ENCODE measurements at places on chromosomes 3 and 15.

DNA sequence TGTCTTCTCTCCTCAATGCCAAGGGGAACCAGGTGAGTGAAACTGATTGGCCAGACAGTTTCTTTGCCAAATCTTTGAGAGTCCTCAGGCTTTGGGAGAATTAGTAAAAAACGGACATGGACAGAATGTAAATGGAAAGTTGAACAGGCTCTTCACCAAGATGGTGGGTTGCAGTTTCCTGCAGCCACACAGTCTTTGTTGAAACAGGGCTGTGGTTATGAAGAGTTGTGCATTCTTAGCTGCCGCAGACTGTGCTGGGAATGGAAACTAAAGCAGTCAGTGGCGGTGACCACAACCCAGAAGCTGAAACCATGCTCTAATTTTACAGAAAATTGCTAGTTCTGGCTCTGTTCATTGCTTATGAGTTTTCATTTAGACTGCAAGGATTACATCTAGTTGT, 42.1 kb upstream of the TASOR start:
- DNase-seq = no peak

GRCh38 chr3:98705694-98706093, 57.4 kb upstream of the ST3GAL6 start:
- no peak for DNase-seq

GRCh38 chr15:23877502-23878412, 190.7 kb upstream of the NDN start:
- DNase-seq = no peak

DNA sequence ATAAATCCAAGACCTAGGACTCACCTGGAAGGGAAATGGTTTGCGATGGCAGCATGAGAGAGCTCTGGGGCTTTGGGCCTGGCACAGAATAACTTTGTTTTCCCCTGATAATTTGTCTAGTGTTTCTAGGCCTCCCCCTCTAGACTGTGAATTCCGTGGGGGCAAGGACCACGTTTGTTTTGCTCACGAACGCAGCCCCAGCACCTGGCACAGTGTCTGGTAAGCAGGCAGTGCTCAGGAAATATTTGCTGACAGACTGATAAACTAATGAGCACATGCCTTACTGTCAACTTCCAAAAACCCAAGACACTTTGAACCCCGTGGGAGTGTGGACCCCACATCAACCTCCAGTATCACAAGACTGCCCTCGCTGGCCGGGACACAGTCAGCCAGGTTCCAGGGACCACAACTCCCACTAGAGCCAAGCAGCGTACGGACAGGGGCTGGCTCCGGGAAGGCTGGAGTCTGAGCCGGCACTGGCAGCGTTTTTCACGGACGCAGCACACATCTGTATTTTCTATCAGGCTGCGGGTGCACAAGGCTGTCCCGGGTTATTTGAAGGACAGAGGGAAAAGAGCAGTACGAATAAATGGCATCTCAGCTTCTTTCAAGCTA, 146.5 kb downstream of the XXYLT1 start:
- no peak for DNase-seq

GRCh38 chr3:15265655-15266509, 59.8 kb downstream of the CAPN7 start:
- no peak for DNase-seq

DNA sequence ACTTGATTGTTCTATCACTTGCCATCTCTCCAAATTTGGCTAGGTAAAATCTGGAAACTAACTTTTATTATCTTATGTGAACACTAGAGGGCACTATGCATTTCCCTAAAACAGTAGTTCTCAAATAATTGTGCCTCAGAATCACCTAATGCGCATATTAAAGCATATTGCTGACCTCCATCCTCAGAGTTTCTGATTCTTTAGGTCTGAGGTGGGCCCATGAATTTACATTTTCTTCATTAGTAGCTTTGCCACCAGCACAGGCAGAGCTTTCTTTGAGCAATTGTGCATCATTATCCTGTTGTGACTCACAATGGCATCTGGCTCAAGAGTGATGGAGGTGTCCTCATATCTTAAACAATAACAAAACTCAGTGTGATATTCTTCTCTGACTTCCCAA, 17.5 kb upstream of the BCHE start:
- no peak for DNase-seq

DNA sequence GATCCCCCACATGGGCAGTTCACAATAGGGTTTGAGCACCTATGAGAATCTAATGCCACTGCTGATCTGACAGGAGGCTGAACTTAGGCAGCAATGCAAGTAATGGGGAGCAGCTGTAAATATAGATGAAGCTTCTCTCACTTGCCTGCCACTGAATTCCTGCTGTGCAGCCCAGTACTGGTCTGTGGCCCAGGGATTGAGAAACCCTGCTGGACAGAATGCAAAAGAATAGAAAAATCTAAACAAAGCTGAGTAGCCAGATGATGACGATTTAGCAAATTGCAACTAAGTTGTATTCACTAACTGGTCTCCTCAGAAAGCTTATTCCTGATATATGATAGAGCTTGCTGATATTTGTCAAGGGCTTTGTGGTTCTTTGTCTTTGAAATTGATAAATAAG, 34.3 kb upstream of the APH1B start:
- no peak for DNase-seq

DNA sequence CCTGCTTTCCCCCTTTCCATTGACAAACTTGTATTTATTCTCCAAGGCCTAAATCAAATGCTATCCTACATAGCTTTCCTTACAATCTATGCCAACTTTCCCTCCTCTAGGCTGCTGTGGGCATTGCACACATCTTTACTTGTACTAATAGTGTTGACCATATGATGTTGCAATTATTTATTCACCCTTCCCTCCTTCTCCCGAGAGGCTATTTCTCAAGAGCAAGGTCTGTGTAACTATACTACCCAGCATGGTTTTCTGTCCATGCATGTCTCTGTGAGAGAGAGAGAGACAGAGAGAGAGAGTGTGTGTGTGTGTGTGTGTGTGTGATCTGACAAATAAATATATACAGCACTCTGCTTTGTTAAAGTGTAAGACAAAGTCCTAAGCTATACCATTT, 63.8 kb downstream of the GTPBP8 start:
- DNase-seq = peak; percentile 41

DNA sequence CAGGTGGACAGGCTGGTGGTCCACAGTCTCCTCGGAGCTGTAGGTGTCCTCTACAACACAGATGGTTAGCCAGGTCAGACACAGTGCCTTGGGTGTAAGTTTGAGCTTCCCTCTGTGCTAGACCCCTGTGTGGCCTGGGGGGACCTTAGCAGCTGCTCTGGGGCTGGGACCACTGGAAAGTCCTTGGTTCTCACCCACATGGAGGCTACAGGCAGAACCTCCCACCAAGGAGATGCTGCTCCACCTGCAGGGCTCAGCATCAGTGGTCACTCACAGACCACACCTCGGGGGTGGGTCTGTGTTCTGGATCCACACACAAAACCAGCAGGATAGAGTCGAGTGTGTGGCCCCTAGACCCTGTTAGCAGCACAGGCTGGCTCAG, 8.4 kb downstream of the RASL12 start:
- no peak for DNase-seq

Data from brain pericyte (primary cell).